Stimulated activated CD4-positive, alpha-beta T cell treated with anti-CD3 and anti-CD28 coated beads, Interleukin-15, amount 100 ng/mL, for 1 hour (primary cell): ENCODE measurements at places on chromosomes 7 and 10.

DNA sequence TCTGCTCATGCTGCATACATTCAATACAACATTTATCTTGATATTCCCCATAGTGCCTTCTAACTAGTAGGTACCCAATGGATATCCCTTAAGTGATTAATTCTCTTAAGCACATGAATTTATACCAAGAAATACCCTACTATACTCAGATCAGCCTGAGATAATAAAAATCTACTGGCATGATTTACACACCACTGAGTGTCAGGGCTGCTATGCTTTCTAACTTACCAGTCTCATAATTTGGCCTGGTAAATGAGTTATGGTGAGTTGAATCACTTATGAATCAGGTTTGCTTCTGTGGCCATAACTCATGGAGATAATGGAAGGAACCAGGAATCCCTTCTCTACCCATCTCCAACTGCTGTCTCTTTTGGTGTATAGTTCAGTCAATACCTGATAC is 122.8 kb downstream of the THSD7A start:
- no peak for DNase-seq

GRCh38 chr10:126160571-126160970 is 227.7 kb downstream of the ADAM12 start:
- DNase-seq, result no peak

DNA sequence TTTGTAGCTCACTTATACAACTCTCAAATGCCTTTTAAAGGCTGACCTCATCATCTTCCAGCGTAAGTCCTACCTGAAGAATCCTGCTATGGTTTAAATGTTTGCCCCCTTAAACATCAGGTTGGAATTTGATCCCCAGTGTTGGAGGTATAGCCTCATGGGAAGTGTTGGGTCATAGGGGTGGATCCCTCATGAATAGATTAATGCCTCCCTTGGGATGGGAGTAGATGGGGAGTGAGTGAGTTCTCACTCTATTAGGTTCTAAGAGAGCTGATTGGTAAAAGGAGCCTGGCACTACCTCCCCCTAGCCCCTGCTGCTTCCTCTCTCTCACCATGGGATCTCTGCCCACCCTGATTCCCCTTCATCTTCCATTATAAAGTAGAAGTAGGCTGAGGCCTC is 285.6 kb downstream of the FZD1 start:
- no peak for DNase-seq

DNA sequence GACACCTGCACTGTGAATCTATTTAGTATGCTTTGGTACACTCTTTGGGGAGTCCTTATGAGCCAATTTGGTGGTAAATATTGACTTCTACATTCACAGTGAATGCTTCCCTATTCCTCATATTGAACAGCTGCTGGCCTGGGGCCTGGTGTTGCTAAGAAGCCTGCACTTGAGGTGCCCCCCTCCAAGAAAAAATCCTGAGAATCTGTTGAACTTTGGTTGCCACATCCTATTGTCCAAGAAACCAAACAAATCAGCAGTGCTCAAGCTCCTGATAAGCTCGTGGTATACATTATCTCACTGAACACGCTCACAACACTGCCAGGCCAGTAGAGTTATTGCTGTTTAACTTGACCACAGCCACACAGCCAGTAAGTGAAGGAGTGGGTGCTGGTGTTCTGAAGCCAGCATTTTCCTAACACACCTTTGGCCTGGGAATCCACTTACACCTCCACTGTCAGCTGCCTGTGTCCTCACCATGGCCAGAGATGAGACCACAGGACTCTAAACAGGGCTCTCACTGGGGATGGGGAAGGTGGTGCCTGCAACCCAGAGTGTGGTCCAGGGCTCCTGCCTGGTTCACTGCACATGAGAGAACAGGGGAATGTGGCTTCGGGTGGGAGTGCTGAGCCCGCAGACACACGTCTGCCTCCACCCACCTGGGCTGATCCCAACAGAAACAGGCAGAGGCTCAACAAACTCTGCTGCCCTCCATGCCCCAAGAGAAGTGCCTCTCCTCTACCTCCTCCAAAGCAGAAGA is 6.7 kb downstream of the DDC start:
- no peak for DNase-seq

DNA sequence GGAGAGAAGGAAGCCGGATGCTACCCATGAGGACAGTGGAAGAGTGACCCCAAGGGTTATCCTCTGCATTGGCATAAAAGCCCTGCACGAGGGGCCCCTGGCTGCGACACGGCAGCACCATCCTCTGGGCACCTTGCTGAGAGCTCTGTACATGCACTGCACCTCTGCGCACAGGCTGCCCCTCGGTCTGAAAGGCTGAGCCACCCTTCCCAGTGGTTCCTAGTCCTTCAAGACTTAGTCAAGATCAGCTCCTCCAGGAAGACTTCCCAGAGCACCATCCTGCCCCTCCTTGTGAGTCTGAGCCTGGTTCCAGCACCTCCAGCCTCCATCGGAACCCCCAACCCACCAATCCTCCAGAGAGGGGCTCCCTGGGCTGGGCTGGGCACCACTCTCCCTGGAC is 37.9 kb upstream of the CNPY1 start:
- no peak for DNase-seq

GRCh38 chr7:123047955-123048354 is 52.5 kb upstream of the TAS2R16 start:
- DNase-seq, result no peak

DNA sequence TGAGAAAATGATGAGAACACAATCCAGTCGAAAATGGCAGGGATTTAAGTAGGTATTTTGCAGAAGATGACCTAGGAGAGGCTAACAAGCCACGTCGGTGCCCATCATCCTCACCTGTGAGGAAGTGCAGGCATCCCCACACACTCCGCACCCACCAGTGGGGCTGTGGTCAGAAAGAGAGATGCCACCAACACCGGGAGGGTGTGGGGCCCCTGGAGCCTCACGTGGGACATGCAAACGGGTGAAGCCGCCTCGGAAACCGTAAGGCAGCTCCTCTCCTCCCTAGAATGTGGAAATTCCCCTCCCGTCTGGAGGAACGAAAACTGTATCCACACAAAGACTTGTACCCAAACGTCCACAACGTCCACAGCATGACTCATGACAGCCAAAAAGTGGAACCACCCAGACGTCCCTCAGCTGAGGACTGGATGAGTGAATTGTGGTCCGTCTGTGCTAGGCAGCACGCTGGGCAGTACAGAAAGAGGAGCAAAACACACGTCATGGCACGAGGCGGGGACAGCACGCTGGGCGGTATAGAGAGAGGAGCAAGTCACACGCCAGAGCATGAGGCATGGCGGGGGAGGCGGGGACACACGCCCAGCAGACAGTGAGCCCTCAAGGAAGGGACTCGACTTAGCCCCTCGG is 246.0 kb downstream of the ELFN1 start:
- DNase-seq, result no peak

DNA sequence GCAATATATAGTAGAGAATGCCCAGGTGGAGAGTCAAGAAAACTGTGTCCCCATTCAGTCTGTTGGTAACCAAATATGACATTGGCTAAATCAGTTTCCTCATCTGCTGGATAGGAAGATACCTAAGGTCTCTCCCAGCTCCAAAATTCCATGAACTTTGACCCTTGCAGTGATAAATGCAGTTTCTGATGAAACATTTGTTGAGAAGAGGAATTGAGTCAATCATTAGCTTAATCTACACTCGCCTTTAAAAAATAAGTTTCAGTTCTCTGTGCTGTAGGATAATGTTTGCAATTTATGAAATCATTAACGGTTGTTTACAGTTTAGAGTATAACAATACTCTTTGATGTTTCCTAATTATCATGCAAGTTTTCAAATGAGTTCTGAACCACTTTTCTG is 38.0 kb upstream of the SLC25A13 start:
- DNase-seq, result no peak

- DNase-seq, result no peak
Measured at GRCh38 chr10:33535866-33536265, 201.4 kb upstream of the NRP1 start.

GRCh38 chr10:106504536-106504935 is 660.0 kb downstream of the SORCS1 start:
- no peak for DNase-seq

DNA sequence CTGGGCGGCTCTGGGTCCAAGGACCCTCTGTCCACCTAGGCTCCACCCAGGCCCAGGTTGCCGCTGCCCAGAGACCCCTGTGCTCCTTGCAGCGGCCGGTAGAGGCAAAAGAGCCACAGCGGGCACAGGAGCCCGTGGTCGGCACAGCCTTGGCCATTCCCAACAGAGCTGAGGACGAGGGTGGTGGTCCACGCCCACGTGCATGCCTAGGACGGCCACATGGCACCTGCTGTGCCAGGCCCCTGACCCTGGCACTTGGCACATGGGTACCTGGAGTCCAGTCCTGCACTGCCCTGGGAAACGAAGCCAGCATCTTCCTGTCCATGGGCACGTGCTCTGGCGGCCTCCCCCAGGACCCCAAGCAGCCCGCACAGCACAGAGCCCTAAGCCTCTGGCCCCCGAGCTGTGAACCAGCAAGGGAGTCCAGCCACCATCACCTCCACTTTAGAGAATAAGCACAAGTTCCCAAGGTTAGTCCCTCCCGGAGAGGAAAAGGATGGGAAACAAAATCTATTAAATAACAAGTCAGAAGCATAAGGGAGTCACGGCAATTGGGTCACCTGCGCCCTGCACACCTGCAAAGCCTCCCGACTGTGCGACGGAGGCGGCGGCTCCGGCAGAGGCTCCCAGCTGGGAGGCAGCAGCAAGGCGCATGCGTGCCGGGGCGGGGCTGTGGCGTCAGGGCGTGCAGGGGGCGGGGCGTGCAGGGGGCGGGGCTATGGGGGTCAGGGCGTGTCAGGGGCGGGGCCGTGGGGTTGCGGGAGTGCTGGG is 59.1 kb downstream of the STK32C start:
- peak; percentile 60 for DNase-seq

GRCh38 chr10:4519658-4520402 is 306.2 kb upstream of the AKR1E2 start:
- DNase-seq, result no peak

DNA sequence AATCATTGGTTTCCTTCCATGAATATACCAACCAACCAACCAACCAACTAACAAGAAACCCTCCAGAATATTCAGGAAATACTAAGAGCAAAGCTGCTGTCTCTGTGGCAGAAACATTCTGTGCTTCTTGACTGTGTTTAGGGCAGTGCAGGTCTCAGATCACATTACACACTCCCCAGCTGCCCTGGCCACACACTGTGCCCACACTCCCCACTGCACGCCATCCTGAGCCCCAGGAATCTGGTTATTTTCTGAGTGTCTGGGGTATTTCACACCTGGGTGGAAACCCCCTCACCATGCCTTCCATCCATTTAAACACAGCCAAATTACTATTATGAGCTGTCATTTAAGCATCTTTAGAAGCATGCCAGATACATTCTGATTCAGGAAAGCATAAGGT is 183.7 kb upstream of the ANK3 start:
- peak; percentile 22 for DNase-seq

DNA sequence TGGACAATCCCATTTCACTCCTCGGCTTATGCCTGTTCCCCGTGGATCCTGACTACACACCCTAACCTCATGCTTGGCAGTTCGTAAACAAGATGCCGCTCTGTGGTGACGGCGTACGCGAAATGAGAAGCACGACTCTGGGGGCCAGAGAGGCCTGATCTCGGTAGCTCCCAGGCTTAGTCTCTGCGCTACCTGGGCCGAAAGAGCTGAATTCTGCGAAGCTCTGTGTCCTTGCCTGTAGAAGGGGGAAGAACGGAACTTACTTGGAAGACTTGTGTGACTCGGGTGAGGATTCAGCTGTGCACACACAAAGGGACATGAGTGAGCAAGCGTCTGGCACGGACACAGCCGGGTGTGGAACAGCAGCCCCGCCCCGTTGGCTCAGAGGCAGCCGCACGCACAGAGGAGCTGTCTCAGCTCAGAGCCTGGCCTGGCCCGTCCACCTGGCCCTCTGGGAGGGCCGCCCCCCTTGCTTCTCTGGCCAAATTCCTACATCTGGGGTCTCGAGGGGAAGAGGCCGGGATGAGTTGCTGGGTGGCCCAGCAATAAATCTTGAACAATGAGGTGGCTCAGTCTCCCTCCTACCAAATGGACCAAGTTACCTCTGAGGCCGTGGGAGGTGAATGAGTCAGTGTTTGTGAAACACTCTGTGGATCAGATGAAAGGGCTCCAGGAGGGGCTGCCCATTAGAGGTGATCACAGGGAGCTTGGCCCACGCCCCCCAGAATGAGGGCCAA is 83.8 kb downstream of the PDGFA start:
- no peak for DNase-seq

GRCh38 chr7:1922071-1922869 is 252.2 kb downstream of the ELFN1 start:
- DNase-seq, result peak; percentile 52

GRCh38 chr10:25130906-25131305 is 43.9 kb upstream of the GPR158 start:
- no peak for DNase-seq

DNA sequence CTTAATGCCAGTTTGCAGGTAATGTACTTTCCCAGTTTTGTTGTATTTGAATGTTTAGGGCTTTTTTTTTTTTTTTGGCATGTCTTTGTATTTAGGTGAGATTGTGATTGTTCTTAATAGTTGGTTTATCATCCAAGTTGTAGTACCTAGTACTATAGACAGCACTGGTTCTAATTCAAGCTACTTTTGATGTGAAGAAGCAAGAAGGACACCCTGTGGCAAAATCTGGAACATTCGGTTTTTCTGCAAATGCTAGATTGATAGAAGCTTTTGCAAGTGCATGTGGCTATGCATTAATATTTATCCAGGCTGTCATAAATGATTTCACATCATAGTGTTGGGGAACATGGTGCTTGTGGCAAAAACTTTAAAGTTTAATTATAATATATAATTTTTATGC is 248.9 kb downstream of the FOXP2 start:
- no peak for DNase-seq

- no peak for DNase-seq
Measured at GRCh38 chr10:15140698-15141097, 27.8 kb downstream of the NMT2 start.

GRCh38 chr7:157822688-157823031 is 485.9 kb downstream of the DNAJB6 start:
- DNase-seq, result no peak

GRCh38 chr7:110941385-110941784 is 149.5 kb upstream of the LRRN3 start:
- no peak for DNase-seq

- no peak for DNase-seq
Measured at GRCh38 chr10:102643336-102644065, 778 bp upstream of the TRIM8 start.

- DNase-seq, result no peak
Measured at GRCh38 chr7:105896407-105896911, 20.1 kb upstream of the ATXN7L1 start.

GRCh38 chr10:54869022-54869421 is 68.0 kb upstream of the PCDH15 start:
- no peak for DNase-seq
